ENCODE measurements at places on chromosomes 7 and 10.

DNA sequence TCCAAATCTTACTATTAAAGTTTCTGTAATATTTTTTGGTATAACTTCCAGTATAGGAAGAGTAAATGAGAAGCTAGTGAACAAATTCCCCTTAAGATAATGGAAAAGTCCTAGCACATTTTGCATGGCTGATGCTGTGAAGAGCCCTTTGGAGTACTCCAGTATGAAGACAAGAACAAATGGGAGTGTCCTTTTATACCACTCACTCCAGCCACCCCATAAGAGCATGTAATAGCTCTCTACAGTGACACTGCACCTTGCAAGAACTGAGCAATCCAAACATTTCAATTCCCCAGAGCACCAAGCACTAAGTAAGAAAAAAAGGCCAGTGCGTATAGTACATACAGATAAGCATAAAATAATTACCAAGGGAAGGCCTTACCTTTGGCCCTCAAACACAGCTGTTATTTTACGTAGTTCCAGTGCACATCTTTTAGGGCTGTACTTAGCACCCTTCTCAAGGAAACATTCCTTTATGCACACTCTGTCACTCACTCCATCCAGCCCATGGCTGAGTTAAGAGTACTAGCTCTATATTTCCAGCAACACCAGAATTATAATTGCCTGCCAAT, 135.4 kb downstream of the ST7 start:
- no peak for DNase-seq

DNA sequence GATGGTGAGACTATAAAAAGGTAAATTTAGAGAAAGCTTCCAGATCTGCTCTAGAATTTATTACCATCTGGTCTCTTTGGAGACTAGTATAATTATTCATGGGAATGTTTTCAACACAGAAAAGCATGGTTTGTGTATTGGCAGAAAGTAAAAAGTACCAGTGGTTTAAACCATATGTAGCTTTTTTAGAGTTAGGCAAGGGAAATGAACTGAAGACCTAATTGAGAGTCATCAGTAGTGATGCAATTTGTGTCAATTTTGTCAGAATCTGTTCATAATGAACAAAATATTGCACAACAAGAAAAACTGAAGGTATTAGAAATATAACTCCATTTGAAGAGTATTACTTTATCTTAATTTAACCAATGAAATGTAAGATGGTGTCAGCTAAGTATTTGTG, 181.4 kb downstream of the ADK start:
- DNase-seq, result no peak

GRCh38 chr7:158734861-158735260, 30.3 kb upstream of the NCAPG2 start:
- DNase-seq, result no peak

DNA sequence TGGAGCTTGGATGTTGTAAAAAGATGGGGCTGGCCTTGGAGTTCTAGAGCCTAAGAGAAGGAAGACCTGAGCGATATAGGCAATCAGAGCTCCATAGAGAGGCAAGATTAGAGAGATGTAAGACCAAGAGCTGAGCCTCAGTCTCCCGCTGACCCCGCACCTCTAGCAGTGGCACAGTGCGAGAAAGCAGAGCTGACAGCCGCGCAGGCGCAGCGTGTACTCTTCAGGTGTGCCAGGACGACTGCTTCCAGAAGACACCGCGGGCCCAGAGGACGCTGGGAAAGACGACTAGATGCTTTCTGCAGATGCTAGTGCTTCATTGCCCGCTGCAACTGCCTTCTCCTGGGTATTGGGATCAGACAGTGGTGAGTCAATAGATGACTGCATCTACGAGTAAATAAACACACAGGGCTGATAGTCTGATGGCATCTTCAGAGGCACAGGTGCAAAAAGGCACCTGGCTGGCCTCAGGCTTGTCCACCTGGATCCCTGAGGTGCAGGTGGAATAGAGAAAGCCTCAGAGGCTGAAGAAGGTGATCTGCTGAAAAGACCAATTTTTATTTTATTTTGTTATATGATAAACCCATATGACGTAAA, 38.1 kb upstream of the CCDC6 start:
- DNase-seq, result no peak

DNA sequence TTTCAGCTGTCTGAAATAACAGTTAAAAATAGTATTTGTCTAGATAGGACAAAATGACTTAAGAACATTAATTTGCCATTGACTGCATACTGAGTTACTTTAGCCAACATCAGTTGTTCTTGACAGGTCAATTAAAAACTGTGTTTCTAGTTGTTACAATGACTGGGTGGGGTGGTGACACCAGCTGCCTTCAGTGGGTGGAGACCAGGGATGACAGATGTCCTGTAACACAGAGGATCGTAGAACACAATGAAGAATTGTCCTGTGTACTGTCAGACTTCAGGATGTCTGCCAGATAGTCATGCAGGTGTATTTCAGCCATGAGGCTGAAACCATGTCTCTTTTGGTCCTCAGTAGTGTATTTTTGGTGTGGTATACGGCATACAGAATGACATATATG, 24.4 kb downstream of the TRUB1 start:
- DNase-seq, result no peak

DNA sequence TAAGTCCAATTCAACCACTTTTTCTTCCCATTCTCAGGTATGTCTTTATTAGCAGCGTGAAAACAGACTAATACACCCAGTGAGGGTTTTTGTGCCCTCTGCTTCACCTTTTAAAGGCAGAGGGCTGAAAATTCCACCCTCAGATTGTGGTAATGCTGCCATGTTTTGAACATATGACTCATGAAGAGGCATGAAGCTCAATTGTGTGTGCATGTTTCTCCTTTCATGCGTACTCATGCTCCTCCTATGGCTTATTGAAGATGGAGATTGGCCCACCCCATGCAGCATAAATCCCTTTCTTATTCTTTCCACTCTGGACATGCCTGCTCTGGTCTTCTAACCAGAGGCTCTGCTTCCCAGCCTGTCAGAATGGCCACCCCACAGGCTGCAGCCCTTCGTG, 168.0 kb upstream of the PRKCQ start:
- DNase-seq, result no peak

GRCh38 chr10:22536620-22537019, 177.8 kb downstream of the PIP4K2A start:
- peak; percentile 62 for DNase-seq

GRCh38 chr10:103276896-103277712, at the start of gene INA:
Gene INA, plus strand, starts transcription at chr10:103277138. Its CDS starts 74 bp downstream, at chr10:103277212.
- no peak for DNase-seq

- DNase-seq, result no peak
These were observed 35.7 kb upstream of the DYNC1I1 start for GRCh38 chr7:95736635-95737034.

GRCh38 chr10:34955391-34955790, 134.8 kb downstream of the CUL2 start:
- DNase-seq, result no peak

GRCh38 chr7:142789441-142789840, 18.7 kb downstream of the PRSS2 start:
- no peak for DNase-seq

DNA sequence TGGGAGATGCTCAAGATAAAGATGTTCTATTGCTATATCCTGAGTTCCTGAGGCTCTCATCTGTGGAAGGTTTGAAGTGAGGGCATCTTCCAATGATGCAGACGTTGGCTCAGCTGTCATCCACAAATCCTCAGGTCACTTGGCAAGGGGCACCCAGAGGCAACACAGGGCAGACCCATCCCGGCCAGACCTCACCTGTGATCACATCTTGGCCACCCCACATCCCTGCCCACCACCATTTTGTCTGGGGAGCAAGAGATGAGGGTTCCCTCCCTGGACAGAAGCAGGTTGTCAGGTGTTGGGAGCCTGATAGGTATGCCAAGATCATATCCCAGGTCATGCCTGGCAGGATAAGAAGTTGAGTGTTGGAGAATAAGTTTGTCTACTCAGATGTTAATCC, 918.2 kb upstream of the ZNF722 start:
- DNase-seq, result no peak

DNA sequence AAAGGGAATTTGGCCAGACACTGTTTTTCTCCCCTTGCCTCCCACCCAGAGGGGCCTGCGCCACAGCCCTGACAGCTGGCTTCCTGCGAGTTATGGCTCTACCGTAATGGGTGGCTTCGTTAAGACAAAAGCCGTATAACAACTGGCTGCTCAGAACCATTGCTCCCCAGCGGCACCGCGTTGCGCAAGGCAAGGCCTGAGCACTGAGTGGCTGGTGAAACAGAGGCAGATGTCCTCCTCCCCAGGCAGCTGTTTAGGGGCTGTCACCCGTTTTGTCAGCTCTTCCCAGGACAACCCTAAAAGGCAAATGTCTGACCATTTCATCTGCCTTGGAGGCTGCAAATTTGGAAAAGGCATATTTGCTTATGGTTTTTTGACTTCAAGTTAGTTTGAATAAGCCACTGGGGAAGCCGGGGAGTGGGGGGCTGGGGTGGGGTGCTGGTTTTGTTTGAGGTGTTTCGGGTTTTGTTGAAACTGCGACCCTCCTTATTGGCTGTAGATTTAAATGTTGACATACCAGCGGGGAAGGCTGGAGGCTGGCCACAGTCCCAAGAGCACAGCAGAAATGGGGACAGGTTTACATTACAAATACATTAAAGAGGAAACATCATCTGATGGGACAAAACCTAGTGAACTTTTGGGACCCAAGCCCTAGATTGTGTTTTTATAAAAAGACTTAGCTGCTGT, 681 bp upstream of the SPOCK2 start:
- DNase-seq, result no peak

- DNase-seq, result no peak
These were observed 160.1 kb downstream of the GALNT11 start for GRCh38 chr7:152185558-152185957.

DNA sequence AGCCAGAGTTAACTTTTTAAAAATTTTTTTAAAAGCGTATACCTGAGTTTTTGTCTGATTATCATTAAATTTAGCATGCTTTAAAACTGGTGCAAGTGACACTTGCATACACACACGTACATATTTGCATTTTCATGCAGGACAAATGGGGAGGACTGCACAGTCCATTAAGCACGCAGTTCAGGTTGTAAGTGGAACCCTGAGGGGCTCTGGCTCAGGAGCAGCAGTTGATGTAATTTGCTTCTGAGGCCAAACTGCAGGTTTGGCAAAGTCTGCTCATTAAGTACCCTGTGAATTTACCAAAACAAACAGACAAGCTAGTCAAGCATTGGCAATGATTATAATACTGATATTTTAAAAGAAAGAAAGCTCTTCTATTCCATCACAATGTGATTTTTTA, 215.8 kb upstream of the PFKP start:
- no peak for DNase-seq

- no peak for DNase-seq
These were observed 99.2 kb downstream of the FOXL3 start for GRCh38 chr7:388961-389701.

GRCh38 chr10:125147971-125148439, 12.4 kb downstream of the CTBP2 start:
- DNase-seq, result no peak

DNA sequence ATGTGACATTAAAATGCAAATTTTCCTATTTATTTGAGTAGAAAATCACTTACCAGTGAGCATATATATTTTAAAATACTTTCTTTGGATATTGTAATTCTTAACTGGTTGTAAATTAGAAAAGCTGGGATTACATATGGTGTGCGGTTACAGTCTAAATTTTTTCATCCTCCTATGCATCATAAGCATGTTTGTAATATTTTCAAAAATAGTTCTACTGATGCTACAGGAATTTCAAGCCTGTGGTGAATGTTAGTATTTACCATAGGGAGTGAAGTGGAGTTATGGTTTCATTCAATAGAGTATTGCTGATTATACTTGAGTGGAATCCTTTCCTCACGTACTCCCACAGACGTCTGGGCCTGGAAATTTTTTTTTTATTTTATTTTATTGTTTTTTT, 34.6 kb upstream of the ST7 start:
- DNase-seq, result no peak

GRCh38 chr10:123790132-123790885, 101.3 kb downstream of the CPXM2 start:
- DNase-seq, result no peak

DNA sequence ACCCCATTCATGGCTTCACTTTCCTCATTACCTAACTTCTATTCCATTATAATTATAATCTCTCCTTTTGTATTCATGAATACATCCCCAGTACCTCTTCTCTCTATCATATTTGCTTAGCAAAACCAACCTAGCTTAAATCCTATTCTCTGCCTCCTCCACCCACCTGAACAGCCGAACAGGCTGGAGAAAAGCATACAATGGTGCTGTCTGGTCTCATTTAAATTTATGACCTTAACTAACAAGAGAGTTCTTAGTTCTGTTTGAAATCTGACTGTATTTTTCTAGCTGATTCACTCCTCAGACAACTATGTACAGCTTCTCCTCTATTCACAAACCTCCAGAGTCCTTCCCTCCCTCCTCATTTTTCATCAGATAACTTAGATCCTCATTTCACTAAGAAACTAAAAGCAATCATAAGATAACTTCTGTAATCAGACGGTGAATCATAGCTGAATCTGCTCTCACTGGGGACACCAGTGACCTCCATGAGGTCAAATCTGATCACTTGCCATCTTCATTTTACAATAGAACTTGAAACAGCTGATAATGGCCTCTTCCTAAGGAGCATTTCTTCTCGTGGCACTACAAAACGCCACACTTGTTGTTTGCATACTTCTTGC, 233.9 kb upstream of the AOAH start:
- DNase-seq, result no peak

DNA sequence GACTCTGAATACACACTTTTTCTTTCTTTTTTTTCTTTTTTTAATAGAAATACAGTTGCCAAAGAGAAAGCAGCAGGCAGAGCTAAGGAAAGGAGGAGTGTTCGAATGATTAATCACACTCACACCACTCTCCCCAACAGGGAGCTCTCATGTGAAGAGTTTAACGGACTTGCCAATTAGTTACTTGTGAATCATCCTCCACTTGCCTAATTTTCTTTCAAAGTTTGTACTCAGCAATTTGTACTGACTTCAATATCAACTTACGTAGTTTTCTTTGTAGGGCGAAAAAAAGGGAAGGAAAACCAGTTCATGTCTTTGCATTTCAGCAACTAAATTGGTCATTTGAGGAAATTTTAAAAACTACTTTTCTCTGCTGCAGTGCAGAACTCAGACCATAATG, 109.2 kb downstream of the PIP4K2A start:
- no peak for DNase-seq

- no peak for DNase-seq
These were observed 45.9 kb upstream of the DRGX start for GRCh38 chr10:49441488-49442476.

- no peak for DNase-seq
These were observed 132.2 kb downstream of the ZNF365 start for GRCh38 chr10:62506371-62506770.

- no peak for DNase-seq
These were observed 218.3 kb downstream of the TRIL start for GRCh38 chr7:28739826-28740225.

GRCh38 chr10:132724446-132724845, 61.5 kb downstream of the NKX6-2 start:
- no peak for DNase-seq

- DNase-seq, result no peak
These were observed 609.6 kb downstream of the KCNMA1 start for GRCh38 chr10:77028042-77028441.

GRCh38 chr7:69540287-69540686, 58.0 kb upstream of the AUTS2 start:
- no peak for DNase-seq
